ENCODE measurements at places on chromosomes 6 and 20.
A peak's percentile ranks its signal among the peaks of the same experiment; 100 is the strongest.

- DNase-seq: no peak
These were observed 77.2 kb upstream of the ARID1B start for GRCh38 chr6:156699935-156700334.

- DNase-seq: peak; percentile 31
These were observed 778 bp downstream of the PSMG4 start for GRCh38 chr6:3259491-3259958.

GRCh38 chr6:11994875-11995461 is 17.1 kb upstream of the HIVEP1 start:
- no peak for DNase-seq

GRCh38 chr20:40815156-40816038 is 126.4 kb upstream of the MAFB start:
- no peak for DNase-seq

DNA sequence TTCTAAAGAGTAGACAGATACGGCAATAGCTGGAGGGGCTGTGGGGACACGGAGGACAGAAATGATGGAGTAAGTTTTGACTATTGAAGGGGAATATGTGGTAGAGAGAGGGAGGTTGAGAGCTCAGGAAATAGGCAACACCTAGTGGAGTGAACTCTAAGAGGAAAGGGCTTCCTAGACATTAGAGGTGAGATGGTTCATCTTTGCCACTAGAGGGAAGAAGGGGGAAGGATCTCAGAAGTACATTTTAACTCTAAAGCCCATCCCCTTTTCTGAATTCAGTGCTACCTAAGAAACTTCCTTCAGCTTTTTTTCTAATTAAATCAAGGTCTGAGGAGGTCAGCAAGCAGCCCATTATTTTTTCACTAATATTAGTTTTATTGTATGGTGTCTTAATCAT is 689.4 kb upstream of the MAP3K7 start:
- DNase-seq: no peak

DNA sequence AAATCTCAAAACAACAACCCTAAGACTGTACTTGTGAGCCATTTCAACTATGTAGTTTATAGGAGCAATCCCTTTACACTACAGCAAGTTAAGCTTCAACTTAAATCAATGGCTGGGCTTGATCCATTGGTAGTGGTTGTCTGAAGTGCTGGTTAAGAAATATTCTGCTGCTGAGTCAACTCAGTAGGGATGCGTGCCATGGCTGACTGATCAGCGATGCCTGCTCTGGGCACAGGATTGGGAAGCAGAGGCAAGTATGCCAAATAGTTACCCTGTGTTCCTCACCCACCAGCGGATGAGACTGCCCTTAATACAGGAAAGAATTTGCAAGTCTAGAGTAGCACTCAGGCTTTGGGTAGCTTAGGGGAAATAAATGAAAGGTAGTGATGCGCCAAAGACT is 41.5 kb downstream of the GCM1 start:
- no peak for DNase-seq

DNA sequence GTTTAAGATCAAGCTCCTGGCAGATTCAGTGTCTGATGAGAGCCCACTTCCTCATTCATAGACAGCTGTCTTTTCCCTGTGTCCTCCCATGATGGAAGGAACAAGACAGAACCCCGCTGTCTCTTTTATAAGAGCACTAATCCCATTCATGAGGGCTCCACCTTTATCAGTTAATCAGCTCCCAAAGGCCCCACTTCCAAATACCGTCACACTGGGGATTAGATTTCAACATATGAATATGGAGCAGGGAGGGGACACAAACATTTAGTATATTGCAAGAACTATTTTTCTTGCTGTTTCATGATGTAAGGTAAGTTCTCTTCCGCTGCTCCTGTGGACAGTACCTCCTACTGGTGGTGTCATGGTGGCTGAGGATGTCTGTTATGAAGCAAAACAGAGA is 158.3 kb upstream of the IRAK1BP1 start:
- no peak for DNase-seq

- DNase-seq: no peak
These were observed 175.7 kb downstream of the ALDH8A1 start for GRCh38 chr6:134774201-134774638.

All from left ventricle myocardium inferior (tissue), 1 donor.